Cortex of kidney (tissue), 1 donor: ENCODE measurements at places on chromosomes 2 and 18.

GRCh38 chr18:41262688-41263087, 692.3 kb upstream of the PIK3C3 start:
- DNase-seq = no peak

GRCh38 chr2:160278101-160278878, 78.2 kb upstream of the ITGB6 start:
- no peak for DNase-seq

DNA sequence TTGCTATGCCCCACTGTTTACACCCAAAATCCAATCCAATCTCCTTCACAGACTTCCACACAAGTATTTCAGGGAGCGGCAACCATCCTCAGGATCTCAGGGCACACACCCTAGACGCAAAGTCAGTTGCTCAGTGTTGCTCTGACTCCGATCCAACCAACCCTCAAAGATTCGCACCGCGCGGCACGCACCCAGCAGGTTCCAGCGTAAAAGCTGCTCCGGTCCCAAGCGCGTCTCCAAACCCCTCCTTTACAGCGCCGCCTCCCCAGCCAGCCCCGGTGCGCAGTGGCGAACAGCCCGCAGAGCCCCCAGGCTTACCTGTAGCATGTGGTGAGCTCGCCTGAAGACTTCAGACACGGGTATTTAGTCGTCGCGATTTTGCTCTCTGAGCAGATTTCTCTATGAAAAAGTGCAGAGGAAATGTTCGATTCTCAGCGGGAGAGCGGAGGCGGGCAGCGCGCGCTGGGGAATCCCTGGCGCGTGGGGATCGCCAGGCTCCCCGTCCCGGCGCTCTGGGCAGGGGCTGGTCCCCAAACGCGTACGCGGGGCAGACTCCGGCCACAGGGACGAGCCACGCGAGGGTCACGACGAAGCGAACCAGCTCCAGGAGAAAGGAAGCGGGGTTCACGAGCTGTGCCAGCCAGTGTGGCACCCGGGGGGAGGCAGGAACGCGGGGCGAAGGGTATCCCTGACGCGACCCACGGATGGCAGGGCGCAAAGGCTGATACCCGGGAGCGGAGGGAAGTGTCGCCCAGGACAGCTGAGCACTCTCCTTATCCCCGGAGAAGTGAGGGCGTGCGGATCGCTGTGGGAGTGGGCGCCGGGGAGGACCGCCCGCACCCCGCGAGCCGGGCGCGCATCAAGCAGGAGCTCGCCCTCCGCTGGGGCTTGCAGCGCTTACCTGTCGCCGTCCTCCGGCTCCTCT, 650 bp downstream of the CCBE1 start:
- DNase-seq = no peak

DNA sequence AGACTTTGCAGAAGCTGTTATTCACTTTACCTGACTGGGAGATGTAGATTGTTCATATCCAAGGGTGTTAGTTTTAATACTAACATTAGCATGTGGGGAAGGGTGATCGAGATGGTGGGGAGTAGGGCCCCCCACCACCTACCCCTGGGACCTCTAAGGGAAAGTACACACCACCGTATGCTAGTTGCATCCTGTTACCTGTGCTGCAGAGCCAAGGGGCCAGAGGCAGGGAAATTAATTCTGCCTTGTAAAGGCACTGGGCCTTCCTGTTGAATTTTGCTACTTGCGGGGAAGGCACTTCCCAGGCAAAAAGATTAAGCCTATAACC, 9.0 kb downstream of the STEAP3 start:
- DNase-seq = no peak

DNA sequence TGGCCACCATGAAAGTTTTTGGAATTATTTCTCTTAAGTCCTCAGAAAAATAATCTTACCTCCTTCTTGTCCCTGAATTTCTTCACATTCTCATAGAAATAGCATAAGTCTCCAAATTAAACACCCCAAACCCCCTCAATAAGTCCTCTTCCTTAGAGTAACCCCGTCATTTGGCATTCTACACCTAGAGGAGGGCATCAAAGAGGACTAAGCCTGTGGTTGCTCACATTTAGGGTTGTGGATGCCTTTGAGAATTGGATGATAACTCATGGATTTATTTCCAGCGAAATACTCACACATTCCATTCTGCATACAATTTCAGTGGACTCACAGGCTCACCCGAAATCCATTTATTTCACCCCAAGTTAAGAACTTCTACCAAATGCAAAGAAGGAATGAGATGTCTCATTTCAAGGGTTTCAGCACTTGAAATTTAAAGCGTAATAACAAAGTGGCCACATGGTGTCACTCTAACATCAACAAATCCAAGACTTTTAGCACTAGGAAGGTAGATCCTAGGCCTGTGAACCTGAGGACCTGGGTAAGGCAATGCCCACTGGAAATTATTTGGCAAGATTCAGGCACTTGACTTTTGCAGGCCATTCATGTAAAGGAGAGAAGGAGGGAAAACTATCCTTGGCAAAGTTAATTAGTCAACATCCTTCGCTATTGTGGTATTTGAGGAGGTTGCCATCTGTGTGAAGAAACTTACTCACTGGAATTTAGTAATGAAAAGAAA, 24.6 kb downstream of the DYTN start:
- DNase-seq = no peak

DNA sequence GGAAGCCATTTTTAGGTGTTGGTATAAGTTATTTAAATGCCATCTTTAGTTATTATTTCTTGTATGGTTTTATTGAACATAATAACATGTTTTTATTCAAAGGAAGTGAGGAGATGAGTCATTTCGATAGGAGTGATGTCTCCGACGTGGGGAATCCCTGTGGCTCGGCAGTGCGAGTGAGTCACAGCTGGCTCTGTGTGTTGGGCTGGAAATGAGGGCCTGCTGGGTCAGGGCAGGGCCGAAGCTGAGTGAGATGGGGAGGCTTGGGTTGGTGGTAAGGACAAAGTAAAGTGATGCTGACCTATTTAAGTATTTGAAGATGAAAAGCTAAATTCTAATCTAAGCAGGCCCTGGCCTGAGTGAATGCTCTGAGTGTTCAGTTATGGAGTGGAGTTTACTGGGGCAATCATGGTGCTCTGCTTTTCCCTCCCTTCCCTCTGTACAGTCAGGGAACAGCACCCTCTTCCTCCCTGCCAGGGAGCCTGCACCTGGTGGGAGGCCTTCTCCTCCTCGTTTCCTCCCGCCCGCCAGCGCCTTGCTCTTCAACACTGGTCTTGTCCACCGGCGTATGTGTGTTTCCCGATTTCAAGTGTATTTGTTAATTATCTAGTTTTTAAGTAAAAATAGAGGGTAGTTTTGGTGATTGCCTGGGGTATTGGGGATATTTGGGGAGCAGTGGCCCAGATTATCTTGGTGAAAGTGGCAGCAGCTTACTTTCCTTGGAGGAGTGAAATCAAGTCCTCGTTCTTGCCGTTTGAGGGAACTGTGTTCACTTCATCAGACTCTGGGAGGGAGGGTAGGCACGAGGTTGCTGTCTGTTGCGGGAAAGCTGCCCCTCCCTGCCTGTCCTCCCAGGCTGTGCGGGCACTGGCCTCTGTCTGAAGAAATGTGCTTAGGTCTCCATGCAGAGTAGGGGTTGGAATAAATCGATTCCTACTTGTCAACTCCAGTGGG, 157.0 kb downstream of the LDLRAD4 start:
- DNase-seq = no peak

GRCh38 chr2:204051476-204051875, 114.9 kb downstream of the ICOS start:
- DNase-seq = no peak

DNA sequence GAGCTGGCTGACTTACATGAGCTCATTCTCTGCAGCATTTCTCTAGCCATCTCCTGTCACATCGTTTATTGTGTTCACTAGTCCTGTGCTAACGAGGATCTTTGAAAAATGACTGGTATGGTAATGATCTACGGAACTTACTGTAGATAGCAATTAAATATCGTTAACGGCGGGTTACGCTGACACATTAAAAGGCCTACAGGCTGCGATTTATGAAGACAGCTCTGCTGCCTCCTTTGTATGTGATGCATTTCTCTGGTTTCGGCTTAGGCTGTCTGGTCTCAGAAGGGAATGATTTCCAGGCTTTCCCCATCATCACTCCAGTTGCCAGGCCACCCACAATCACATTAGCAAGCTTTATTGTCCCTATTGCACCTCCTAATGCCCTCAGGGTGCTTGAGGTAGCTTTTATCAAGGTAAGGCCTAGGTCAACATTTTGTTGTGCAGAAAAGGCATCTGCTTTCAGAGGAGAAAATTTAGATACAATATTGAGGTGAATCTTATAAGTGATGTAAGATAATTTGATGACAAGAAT, 284.4 kb downstream of the SOX11 start:
- no peak for DNase-seq

DNA sequence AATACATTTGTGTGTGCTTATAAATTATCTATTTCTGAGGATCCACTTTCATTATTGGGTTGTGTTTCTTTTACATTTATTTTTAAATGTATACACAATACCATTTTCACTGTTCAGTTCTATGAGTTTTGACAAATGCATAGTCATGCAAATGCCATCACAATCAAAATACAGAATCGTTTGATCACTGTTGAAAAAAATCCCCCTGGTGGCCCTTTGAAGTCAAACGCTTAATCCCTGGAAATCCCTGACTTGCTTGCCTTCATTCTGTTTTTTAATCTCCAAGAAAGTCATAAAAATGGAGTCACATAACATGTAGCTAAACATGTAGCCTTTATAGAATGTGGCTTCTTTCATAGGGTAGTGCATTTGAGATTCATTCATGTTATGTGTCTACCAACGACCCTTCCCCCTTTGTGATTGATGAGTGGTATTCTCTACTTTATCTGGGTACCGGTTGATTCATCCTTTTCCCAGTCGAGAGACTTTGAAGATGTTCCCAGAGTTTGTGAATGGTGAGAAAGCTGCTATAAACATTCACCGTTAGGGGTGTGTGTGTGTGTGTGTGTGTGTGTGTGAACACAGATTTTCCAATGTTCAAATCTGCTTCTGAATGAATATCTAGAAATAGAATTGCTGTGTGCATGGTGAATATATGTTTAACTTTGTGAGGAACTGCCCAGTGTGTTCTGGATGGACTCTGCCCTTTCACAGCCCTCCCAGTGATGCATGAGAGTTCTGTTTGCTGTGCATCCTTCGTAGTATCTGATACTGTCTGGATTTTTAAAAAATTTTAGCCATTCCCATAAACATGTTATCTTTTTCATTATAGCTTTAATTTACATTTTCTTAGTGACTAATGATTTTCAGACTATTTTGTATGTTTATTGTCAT, 173.6 kb downstream of the GALR1 start:
- DNase-seq = no peak

GRCh38 chr2:215758691-215759090, 254.7 kb downstream of the MREG start:
- no peak for DNase-seq

DNA sequence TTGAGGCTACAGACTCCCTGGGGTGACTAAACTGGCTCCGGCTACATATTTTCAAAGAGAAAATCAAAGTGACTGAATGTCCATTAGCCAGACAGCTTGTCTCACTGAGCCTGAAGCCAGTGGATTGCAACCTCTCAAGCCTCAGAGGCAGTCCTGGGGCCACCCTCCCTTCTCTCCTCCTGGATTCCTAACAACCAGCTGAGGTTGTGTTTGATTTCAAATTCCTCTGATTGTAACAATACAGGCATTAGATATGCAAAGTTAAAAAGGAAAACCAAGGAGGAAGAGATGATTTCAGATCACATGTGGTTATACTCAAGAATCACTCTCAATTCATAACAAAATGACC, 101.0 kb upstream of the LMAN1 start:
- DNase-seq = no peak

- DNase-seq = no peak
Measured at GRCh38 chr18:62716619-62717168, 1.4 kb downstream of the PHLPP1 start.

DNA sequence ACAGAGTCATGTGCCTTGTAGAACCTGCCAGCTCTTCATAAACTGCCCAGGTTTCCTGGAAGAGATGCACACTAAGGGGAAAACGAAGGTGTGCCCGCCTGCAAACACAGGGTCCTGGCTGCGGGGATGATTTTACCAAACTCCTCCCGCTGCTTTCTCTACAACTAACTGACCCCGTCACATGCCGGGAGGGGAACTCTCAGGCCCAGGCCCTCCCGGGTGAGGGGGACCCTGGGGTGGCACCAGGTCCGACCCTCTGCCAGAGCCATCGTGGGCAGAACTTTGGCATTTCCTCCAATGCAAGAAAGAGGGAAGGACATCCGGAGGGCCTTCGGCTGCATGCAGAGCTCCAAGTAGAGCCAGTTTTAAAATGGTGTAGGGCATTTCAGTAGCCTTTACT, 28.6 kb downstream of the CAPN13 start:
- no peak for DNase-seq

DNA sequence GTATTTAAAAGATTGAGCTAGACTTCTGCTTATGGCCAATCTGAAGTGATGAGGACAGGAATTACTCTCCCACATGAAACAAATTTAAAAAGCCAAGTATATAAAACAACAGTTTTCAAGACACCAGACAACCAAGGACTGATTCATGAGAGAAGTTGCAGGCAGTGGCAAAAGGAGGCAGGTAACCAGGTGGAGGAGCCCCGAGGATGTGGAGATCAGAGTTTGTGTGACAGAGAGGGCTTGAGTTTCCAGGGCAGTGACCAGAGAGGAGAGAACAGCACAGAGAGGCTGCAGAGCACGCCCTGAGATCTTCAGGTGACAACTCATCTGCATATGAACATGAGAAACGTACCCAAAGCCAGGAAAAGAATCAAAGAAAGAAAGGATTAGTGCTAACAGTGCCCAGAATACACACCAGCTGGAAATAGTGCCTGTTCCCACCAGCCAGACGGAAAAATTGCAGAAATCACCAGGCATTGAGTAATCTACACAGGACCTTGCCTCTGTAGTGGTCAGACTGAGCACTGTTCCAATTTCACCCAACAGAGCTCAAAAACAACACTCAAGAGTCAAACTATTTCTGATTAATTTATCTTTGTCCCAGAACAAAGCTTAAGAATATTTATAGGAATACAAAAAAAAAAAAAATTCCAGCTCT, 173.1 kb downstream of the SEPTIN10 start:
- no peak for DNase-seq

DNA sequence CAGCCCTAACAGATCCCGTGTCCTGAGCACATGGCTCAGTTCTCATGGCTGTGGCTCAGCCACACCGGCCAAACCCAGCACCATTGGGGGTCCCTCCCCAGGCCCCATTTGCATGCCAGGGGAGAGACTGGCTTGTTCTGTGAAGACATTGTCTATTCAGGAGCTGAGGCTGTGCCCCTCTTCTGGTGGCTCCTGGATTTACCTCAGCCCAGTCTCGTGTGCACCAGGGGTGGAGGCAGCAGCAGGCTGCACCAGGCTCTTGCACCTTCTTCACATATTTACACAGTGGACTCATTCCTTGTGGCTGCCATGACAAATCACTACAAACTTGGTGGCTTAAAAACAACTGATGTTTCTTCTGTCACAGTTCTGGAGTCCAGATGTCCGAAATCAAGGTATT, 92.4 kb upstream of the ITGA6 start:
- DNase-seq = no peak

DNA sequence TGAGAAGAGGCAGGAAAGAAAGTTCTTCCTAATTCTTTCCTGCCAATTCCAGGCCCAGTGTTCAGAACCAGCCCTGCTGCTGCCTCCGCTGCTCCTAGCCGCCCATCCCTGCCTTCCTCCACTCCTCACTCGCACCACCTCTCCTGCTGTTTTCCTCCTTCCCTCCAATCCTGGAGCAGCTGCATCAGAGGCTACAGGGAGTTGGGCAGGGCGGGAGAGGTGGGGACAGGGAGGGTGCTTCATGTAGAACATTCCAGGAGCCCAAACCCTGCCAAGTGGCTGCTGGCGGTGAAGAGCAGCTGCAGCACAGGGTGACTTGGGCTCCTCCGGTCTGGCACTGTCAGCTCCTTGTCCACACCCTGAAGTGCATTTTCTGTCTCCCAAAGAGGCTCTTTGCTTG, 176.3 kb downstream of the TNS1 start:
- DNase-seq = no peak
